H7 (cell line): ENCODE measurements at places on chromosomes 11 and 22. TPM values are rescaled to one million over a fixed set of nuclear protein-coding genes. Genes with fewer than 3 reads are reported as not detected.

The FIBP gene
- 113 and 139 TPM in 2 replicates for total RNA-seq

The OR51I1 gene
- not detected in 2 replicates for total RNA-seq

The FBLN1 gene
- total RNA-seq: 126 and 132 TPM in 2 replicates

DNA sequence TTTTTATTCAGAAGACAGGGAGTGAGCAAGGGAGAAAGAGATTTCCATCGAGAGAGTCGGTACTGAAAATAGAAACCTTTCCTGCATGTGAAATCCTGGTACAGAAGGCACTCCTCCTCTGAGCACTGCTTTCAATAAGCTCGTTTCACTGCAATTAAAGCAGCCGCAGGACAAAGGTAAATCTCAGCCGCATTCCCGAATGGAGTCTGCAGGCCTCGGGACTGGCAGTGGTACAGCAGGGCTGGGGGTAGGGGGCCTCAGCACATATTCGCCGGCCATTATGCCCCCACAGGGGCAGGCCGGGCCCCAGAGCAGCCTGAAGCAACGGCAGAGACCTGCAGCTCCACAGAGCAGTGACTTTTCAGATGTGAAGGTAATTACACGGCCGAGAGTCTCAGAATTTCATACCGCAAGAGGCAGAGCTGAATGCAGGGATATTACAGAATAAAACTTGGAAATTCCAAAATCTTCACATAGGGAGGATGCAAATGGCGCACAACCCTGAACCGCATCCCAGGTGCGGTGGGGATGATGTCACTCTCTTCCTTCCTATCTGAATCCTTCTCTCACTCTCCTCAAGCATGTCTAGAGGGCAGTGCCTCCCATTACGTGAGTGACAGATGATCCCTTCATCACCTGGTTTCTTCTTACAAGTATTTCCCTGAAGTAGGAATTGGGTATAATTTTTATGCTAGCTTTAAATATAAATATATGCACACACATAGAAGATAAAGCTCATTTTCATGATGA, 622.1 kb downstream of the OPCML start:
- peak; percentile 51 for DNase-seq

GRCh38 chr11:79055856-79056631, 384.8 kb downstream of the TENM4 start:
- DNase-seq: no peak

- no peak for DNase-seq
These were observed 91.6 kb downstream of the STIM1 start for GRCh38 chr11:3947061-3947460.

DNA sequence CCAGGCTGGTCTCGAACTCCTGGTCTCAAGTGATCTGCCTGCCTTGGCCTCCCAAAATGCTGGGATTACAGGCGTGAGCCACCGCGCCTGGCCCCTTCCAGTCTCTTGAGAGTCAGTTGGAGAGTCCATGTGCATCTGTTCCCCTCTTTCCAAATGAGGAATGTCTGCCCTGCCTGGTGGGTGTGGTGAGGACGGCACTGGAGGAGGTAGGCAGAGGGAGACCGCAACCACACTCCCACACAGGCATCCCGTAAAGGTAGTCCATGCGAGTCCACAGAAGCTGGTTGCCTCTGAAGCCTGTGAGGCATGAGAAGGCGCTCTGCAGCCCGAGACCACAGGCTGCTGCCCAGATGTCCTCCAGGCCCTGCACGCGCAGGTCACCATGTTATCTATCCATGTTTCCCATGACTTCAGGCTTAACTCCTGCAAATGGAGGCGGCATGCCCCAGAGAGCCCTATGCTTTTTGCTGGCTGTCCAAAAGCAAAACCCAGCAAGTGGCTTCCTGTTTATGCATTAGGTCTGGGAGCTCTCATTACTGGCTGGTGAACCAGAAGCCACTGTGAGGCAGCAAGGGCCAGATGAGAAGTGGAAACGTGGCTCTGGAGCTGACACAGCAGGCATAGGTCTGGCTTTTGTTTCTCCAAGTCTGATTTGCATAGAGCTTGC, 43.4 kb downstream of the GRIK4 start:
- DNase-seq: peak; percentile 78

GRCh38 chr22:41772645-41773044, 27.8 kb upstream of the CCDC134 start:
- DNase-seq: no peak
